Stimulated activated CD4-positive, alpha-beta T cell treated with anti-CD3 and anti-CD28 coated beads, TNF-alpha, amount 100 ng/mL, for 24 hours (primary cell): ENCODE measurements at places on chromosomes 5 and 9.

DNA sequence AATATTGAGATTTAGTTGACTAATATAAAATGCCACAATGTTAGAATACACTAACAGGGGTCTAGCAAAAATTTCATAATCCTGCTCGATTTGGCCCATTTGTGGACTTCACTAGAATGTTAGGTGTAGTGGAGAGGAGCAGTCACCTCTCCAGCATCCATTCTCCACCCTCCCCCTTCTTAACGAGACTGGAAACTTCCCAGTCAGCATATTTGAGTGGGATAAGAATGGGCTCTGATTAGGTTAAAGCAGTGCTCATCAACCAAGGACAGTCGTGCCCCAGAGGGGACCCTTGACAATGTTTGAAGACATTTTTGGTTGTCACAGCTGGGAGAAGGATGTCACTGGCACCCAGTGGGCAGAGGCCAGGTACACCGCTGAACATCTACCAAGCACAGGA, 46.7 kb downstream of the FANCC start:
- no peak for DNase-seq

DNA sequence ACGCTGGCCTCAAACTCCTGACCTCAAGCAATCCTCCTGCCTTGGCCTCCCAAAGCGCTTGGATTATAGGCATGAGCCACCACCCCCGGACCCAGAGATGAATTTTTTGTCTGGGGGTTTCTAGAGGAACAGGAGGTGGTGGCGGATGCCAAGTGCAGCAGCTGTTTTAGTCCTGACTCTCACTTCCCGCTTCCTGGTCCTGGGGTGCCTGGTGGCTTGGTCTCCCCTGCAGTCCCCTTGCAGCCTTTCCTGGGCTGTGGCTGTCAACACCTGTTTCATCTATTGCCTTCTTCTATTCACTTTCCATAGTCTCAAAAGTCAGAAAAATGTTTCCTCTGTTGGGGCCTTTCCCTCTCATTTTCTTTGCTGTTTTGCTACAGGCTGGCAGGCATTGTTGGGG, 6.5 kb upstream of the NHP2 start:
- no peak for DNase-seq

DNA sequence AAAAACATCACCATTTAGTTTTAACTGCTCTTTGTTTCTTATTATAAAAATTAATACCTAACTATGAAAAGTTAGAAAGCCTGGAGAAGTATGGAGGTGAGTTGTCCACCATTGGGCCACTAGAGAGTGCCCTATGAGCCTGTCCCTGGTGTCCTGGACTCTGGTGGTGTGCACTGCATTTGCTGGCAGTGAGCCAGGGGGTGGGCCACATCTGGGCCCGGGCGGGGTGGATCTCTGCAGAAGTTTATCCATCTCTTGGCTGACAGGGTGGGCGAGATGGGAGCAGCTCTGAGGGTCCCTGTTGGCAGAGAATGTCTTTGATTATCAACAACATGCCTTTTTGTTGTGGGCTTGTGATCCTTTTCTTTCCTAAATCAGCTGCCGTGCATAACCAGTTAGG, 8.2 kb downstream of the TENT4A start:
- DNase-seq: no peak

DNA sequence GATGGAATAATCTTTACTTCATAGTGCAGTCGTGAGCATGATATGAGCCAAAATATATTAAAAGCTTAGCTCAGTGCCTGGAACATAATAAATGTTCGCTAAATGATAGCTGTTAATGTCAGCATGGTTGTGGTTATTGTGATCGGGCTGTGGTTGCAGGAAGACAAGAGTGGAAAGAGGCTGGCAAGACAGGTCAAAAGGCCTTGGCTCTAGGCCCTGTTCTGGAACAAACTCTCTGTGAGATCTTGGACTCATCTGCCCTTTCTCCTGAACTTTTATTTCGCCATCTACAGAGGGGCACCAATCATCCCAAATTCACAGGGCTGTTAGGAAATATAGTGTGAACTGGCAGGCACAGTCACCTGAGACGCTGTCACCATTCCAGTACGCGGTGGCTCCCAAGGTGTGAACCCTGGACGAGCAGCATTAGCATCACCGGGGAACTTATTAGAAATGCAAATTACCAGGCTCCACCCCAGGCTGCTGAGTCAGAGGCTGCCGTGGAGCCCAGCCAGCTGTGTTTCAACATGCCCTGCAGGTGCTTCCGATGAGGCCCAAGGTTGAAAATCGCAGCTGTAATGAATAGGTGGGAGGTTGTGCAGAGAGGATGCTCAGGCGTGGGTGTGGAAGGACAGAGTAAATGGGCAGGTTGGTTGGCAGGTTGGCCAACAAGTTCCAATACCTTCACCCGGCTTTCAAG, 50.2 kb upstream of the SAP30L start:
- DNase-seq: no peak

GRCh38 chr5:32618962-32619361, 33.6 kb downstream of the SUB1 start:
- DNase-seq: no peak

DNA sequence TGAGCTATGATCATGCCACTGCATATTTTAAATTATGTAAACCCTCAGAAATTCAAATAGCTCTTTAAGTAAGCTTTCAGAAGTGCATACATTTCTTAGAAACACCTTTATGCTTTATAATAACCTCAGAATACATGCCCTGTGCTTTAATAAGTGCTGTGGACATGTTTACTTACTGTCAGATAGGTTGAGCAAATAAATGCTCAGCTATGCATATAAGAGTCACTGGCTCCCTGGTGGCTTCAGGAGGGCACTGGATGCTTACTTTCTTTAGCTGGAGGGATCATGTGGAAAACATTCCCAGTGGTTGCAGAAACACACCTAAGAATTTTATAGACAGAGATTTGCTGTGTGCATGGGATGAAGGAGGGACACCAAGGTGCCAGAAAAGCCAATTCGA, 74.4 kb downstream of the PDE6A start:
- DNase-seq: no peak

DNA sequence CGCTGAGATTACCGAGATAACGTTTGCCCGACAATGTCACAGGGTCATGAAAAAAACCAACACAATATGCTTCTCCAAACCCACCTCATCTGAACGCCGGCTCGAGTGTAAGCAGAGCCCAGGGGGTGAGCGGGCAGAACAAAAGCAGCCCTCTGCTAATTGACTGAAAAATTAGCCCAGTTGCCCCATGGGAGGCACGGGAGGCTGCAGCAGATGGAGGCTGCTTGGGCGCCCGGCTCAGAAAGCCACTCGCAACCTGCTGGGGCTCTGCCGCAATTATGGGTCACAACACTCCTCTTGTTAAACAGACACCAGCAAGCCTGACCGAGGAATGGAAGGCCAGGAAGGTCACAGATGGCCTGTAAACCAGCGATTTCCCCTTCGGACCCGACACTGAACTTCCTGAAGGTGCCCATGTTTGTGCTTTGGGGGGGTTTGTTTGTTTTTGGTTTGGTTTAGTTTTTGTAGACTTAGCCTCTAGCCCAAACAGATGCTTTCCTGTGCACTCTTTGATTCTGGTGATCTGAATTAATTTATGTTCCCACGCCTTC, 104.6 kb upstream of the IRX1 start:
- DNase-seq: no peak

- no peak for DNase-seq
Observed at GRCh38 chr5:138910546-138911185, 35.5 kb upstream of the LRRTM2 start.

DNA sequence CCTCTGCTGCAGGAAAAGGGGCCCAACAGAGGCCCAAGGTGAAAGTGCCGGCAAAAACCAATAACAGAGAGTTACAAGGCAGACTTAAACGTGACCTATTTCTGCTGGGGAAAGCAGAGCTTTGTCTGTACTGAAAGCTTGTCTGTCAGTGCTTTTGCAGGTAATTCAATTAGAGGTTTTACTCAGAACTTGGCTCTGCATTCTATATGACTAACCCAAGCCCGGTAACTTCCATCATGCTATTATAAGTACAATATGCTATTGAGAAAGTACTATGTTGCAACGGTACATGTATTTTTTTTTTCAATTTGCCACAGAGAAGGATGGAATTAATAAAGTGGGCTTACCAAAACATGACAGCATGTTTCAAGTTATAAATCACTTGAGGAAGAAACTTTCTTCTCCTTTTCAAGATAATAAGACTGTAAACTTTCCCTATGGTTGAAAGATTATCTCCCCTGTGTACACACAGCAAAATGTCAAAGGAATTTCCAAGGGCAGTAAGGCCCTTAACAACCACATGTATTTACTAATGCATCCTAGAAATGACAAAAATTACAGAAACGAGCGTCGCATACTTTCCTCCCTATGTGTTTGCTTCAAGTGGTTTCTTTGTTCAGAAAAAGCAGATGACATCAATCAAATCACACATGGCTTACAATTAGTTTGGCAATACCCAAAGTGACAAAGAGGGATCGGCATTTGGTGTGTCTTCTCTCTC, 282.4 kb downstream of the EFNA5 start:
- DNase-seq: no peak

- no peak for DNase-seq
Observed at GRCh38 chr9:130260816-130261765, 4.5 kb upstream of the HMCN2 start.

DNA sequence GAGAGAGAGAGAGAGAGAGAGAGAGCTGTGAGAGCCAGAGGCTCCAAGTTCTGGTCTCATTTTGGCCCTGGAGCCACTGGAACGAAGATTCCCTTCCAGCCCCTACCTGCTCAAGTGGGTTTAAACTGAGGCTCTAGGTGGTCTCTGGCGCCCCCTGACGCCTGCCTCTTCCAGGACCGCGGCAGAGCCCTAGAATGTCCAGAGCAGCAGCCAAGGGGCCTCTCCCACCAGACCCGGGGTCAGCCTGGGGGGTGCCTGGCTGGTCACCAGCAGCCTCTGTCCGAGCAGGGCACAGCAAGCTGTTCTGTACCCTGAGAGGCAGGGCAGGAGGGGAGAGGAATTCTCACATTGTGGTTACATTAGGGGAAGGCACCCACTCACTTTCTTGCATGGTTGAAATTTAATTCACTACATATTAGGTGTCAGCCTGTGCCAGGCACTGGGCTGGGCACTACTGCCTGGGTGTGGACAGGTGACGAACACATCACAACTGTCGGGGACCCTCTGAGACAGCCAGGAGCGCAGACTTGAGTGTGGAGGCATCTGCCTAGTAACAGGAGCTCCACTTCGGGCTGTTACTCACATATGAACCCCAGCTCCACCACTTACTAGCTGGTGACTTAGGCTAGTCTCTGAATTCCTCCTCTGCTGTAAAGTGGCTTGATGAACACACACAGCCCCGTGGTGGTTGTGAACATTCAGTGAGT, 44.5 kb downstream of the AMBP start:
- no peak for DNase-seq

DNA sequence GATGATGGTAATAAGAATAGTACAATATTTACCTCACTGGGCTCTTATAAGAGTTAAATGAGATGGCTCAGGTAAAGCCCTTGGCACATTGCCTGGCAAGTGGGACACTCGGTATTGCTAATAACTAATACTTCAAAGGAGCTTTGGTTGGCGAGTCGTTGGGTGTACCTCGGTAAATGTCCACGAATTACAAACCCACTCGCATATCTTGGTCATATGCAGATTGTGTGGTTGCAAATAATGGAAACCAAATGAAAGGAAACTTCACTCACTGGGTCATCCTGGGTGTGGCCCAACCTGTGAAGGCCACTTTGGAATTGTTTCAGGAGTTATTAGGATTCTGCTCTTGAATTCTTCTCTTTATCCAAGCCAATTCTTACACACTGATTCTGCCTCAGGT, 147.5 kb downstream of the NTRK2 start:
- DNase-seq: no peak

DNA sequence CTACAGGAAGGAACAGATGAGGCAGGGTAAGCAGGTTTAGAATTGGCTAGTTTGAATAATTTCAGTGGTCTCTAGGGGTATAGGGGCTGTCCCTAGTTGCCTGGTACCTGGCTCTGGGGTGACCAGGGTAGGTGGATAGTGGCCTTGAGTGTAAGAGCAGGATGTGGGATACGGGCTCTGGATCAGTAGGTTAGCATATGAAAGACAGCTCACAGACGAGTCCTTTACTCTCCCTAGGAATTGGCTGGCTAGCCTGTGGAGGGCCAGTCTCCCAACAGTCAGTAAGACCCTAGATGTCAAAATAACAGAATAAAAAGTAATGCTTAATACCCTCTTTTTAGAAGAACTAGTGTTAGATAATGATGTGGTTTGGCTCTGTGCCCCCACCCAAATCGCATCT, 16.6 kb upstream of the C9orf152 start:
- DNase-seq: no peak

DNA sequence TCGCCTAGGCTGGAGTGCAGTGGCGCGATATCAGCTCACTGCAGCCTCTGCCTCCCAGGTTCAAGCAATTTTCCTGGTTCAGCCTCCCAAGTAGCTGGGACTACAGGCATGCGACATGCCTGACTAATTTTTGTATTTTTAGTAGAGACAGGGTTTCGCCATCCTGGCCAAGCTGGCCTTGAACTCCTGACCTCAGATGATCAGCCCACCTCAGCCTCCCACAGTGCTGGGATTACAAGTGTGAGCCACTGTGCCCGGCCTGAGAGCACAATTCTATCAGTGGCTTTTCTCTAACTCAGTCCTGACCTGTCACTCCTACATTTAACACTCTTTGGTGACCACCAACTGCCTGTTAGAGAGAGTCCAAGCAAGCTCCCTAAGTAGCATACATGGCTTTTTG, 82.7 kb upstream of the SPOCK1 start:
- no peak for DNase-seq

GRCh38 chr5:122187426-122187825, 58.1 kb downstream of the ZNF474 start:
- DNase-seq: no peak

- DNase-seq: no peak
Observed at GRCh38 chr9:125747053-125747764, at the start of gene PBX3. Gene PBX3 (plus strand): TSS chr9:125747373.

DNA sequence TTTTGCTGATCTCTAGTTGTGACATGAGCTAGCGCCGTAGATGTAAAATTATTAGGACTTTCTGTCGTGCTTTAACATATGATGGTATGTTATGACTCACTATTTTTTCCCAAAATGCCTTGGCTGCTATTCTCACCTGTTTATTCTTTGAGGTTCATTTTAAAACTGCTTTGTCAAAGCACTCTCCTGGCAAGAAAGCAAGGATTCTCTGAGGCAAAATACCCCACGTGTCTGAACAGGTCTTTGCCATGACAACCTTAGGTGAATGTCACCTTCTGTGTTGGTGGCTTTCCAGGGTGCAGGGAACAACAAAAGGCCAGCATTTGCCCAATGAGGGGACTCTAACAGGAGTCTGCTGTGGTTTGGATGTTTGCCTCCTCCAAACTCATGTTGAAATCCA, 30.6 kb upstream of the COL5A1 start:
- no peak for DNase-seq
